ENCODE measurements at places on chromosomes 12 and 14.

GRCh38 chr12:116640281-116640680, 81.1 kb downstream of the MAP1LC3B2 start:
- no peak for DNase-seq

- DNase-seq = no peak
These were observed 38.6 kb downstream of the ARF6 start for GRCh38 chr14:49931523-49931922.

DNA sequence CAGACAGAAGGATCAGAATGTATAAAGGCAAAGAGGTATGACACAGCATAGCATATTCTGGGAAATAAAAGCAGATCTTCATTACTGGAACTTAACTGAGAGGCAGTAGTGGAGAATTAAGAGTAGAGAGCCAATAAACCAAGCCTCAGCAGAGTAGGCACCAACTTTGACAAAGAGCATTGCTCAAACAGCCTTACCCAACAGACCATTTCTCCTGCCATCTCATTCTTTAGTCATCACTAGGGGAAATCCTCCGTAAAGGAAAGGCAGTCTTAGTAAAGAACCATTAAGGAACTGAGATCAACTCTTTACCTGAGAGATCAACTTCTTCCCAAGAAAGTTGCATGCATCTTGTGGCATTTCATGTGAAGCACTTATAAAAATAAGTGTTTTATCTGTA, 36.6 kb downstream of the SENP1 start:
- DNase-seq = no peak

DNA sequence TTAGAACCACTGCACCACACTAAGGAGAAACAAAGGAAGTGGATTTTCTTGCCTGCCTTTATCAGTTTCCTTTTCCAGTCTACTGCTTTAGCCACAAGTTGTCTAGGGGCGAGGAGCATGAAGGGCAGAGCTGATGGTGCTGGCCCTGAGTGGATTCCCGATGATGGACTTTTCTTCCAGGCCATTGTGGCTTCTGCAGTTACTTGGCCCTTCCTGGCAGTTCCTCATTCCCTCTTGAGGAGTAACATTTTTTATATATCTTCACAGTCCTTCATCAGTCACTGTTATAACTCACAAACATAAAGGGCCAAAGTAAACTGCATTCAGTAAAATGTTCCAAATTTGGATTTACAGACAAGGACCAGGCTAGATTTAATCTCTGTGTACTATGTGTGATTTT, 61.2 kb upstream of the SRSF5 start:
- DNase-seq = no peak

DNA sequence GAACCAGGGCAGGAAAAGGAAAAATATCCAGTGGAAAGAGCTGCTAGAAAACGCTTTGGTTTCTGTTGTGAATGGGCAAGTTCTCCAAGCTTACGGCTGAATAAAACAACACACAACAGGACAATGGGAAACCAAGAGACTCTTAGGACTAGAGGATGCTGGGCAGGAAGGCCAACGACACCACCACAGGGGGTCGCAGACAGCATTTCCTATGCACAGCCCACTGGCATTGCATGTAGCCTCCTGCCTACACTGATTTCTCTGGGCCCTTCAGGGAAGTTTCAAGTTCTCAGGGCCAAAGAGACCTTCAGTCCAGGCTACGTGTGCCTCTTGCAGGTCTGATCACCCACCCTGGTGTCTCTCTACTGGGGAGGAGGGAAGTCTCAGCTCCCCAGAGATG, 108.0 kb downstream of the RIMBP2 start:
- DNase-seq = no peak
